ENCODE measurements at places on chromosomes 5 and 9.

DNA sequence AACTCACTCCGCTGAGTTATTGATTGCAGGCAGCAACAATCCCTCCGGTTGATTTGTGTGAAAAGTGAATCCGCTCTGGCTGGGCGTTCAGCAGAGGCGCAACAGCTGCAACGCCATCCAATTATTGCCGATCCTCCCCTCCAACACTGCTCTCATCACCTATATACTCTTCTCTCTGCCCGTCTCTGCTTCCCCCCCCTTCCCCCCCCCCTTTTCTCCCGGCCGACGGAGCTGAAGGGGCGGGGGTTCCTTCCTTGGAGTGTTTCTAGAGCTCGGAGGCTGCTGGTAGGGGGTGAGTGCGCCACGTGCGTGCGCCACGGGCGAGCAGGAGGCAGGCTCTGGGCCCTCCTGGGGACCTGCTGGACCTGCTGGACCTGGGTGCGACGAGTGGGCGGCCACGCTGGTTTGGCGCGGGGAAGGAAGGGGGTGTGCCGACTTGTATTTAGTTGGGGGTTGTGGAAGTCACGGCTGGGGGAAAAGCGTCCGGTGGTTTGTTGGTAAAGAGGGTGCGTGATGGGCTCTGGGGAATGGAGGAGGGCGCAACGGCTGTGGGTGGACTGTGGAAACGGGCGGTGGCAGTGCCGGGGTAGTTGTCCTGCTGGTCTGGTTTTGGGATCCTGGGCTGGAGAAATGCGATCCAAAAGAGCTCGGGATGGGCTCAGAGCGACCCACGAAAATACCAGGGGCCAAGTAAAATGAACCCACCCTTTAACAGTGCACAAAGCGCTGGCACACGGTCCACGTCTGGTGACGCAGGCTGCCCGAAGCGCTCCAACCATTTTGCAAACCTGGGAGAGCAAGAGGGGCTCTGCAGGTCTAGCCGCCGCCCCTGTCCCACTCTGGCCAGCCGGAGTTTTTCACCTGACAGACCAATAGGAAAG is 6.4 kb upstream of the MEF2C start:
- peaks cover 7% of the 10 kb centered on the region for H3K4me1 ChIP-seq
- DNase-seq, result no peak
- H3K27me3 ChIP-seq, result no peaks in the 10 kb centered on the region
- no peak overlapping the region for H3K27ac ChIP-seq
- no peaks in the 10 kb centered on the region for H3K36me3 ChIP-seq
- H3K4me3 ChIP-seq, result no peak overlapping the region

DNA sequence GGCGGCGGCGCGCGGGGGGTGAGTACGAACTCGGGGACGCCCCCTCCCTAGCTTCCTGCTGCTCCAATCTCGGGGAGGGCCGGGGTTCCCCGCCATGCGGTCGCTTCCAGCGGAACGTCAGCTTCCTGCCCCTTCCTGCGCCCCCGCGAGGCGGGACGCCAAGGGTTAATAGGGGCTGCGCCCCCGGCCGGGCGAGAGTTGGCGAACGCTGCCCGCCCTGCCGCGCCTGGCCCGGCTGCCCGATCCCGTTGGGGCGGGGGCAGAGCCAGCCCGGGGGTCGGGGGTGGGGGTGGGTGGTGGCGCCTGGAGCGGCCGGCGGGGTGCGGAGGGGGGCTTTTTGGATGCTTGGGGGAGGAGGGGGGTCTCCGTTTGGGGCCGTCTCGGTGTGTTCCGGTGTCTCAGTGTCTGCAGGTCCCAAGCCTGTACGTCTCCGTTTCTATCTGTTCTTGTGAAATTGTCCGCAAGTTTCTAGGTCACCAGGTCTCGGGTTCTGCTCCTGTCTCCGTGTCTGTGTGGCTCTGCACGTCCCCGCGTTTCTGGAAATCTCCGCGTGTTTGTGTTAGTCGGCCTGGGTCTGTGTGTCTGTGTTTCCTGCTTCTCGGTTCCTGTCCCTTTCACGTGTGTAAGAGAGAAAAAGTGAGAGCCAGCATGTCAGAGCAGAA is 789 bp downstream of the COL27A1 start:
- no peak overlapping the region for H3K27ac ChIP-seq
- peaks cover 9% of the 10 kb centered on the region for H3K27me3 ChIP-seq
- H3K36me3 ChIP-seq, result no peaks in the 10 kb centered on the region
- no peak for DNase-seq
- H3K4me1 ChIP-seq, result no peaks in the 10 kb centered on the region

DNA sequence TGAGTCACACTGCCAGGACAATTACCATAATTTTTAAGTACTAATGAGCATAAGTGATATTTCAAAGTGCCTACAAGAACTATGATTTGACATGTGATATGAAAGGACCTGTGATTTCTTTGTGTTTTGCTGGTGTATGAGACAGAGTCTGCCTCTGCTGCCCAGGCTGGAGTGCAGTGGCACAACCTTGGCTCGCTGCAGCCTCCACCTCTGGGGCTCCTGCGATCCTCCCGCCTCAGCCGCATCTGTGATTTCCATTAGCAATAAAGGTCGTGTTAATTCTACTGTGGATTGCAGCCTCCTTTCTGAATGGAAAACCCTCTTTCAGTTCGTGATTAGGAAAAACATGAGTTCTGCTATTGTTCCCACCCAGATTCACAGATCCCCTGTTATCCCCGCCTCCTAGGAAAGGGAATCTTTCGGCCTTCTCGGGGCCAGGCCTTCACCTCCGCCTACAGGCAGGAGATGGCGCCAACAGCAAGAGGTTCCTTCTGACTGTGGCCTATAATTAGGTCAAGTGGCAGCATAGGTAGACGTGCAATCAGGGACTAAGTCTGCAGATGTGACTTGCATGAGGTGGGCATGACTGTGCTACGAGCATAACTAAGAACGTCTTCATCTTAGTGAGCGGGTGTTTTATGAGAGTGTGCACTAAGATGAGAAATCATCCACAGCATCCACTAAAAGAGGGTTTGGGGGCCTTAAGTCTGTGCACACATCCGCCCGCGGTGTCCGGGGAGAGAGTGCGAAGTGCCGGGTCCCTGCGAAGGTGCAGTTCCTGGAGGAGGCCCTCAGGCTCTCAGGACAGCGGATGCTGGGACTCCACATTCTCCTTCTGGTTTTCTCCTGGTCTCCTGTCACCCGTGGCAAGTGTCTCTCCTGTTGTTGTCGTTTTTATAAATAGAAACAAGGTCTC is 23.1 kb downstream of the TRIM7 start:
- H3K4me3 ChIP-seq, result no peak overlapping the region
- no peak overlapping the region for H3K27ac ChIP-seq
- H3K4me1 ChIP-seq, result peaks cover 18% of the 10 kb centered on the region
- H3K27me3 ChIP-seq, result no peaks in the 10 kb centered on the region
- DNase-seq, result peak; percentile 76

- no peak for DNase-seq
- H3K36me3 ChIP-seq, result no peaks in the 10 kb centered on the region
- peaks cover 66% of the 10 kb centered on the region for H3K27me3 ChIP-seq
- H3K4me3 ChIP-seq, result no peak overlapping the region
Measured at GRCh38 chr5:7412409-7412808, 16.5 kb downstream of the ADCY2 start.

DNA sequence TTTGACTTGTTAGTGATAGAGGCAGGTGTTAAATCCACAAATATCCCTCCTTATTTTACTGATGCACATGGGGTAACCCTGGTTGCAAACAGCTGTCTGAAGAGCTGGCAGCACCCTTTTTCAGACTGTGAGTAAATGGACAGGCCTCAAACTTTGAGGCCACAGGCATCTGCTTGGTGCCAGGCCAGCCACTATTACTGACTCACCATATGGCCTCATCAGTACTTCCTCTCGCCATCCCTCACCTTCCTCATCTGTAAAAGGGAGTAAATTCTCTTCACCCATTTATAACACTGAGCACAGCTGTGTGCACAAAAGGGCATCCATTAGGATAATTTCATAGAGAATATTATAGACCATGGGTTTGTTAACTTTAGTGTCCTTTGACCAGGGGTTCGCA is 11.9 kb upstream of the TNIP1 start:
- DNase-seq, result peak; percentile 50
- H3K36me3 ChIP-seq, result no peaks in the 10 kb centered on the region
- H3K4me3 ChIP-seq, result no peak overlapping the region
- peak overlapping the region; percentile 94 for H3K27ac ChIP-seq

- no peaks in the 10 kb centered on the region for H3K36me3 ChIP-seq
- H3K4me3 ChIP-seq, result no peak overlapping the region
- DNase-seq, result no peak
- H3K27me3 ChIP-seq, result no peaks in the 10 kb centered on the region
- peaks cover 33% of the 10 kb centered on the region for H3K4me1 ChIP-seq
Measured at GRCh38 chr5:36496471-36496870, 109.9 kb upstream of the SLC1A3 start.

DNA sequence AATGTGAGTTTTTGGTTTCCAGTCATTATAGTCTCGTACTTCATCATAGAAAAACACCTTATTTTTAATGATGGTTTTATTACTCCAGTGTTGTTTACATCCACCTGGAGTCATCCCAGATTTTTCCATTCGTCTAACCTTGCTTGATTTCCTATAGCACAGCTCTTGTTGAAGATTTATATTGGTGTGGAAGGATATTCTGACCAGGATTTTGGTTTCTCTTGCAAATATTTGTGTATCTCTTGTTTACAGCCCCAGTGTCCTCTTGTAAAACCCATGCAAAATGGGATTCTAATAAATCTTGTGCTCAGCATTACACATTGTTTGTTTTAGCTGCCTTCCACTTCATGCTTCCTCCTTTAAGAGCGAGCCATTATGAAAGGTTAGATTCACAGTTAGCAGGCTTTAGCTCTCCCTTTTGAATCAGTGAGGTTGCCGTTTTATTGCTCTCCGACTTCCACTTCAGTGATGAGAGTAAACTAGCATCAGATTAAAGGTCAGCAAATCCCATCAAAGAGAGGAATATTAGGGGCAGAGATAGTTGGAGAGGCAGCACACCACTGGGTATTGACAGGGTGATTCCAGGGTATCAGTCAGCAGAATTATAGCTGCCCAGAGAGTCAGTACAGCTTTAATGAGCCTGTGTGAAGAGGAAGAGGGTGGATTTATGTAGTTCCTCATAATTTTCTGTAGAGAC is 157.1 kb downstream of the PBX3 start:
- no peaks in the 10 kb centered on the region for H3K27me3 ChIP-seq
- no peak overlapping the region for H3K27ac ChIP-seq

DNA sequence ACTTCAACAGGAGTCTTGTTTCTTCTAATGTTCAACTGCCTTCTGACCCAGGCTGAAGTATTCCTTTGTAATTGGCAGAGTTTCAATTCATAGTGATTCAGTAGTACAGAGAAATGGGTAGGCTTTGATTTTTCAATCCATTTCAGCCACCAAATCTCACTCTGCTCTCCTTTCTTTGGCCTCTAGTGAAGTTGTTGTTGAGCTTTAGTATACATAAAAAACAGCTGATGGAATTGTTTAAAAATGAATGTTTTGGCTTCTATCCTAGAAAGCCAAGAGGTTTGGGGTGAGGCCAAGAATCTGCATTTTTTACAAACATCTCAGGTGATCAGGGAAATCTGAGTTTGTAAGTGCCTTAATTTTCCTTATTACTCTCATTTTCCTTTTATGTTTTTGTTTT is 182.9 kb upstream of the MAP1B start:
- H3K27ac ChIP-seq, result peak overlapping the region; percentile 94
- H3K4me1 ChIP-seq, result peaks cover 36% of the 10 kb centered on the region
- no peaks in the 10 kb centered on the region for H3K27me3 ChIP-seq
- H3K36me3 ChIP-seq, result no peaks in the 10 kb centered on the region

DNA sequence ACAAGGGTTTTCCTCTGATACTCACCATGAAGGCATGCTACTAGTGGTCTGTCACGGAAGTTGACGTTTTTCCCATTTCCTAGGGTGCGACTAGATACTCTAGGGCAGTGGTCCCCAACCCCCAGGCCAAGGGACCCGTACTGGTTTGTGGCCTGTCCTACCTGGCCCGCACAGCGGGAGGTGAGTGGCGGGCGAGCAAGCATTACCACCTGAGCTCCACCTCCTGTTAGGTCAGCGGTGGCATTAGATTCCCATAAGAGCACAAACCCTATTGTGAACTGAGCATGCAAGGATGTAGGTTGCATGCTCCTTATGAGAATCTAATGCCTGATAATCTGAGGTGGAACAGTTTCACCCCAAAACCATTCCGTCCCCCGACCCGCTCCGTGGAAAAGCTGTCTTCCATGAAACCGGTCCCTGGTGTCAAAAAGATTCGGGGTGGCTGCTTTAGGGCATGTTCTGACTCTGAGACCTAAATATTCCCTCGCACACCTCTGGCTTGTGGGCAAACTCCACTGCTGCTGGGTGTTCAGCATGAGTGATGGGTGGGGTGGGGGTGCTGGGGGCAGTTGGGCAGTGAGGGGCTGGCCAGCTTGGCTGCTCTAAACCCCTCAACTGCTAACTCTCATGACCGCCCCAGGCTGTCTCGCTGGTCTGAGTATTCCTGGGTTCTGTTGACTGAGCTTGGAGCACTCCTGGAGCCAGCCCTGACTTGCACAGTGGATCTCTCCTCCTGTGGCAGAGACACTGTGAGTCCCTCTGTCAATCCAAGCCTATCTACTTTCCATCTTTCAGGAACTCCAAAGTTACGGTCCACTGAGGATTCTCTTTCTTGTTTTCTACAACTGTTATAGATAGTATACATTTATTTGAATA is 78.3 kb upstream of the NEK6 start:
- H3K4me3 ChIP-seq, result no peak overlapping the region
- DNase-seq, result no peak
- H3K27me3 ChIP-seq, result peaks cover 40% of the 10 kb centered on the region

DNA sequence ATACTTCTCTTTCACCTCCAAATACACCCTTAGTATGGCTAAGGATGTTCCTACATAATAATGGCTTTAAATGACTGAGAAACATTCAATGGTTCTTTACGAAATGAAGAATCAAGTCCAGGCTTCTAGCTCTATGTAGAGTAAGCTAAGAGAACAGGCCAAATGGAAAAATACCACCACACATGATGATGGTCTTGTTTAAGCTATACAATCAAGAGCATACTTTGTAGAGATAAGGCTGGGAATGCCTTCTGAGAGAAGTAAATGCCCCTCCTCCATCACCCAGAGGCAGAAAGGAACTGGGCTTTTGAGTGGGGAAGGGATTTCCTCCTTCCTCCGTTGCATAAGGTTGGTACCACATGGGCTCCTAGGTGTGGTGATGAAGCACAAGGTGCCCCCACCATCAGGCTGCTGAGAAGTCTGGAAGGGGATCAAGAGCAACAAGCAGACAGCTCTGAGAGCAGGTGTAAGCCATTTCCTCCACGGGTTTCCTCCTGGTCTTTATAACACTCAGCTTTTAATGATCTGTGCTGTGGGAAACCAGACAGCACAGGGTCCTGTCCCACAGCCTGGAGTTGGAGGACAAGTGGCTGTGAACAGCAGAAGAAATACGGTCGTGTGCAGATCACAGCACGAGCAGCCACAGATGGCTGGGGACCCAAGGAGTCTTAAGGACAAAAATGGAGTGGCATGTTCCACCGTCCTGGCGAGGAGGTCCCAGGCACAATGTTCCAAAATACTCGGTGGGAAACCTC is 396.9 kb downstream of the CTNND2 start:
- H3K4me1 ChIP-seq, result no peaks in the 10 kb centered on the region
- no peak overlapping the region for H3K27ac ChIP-seq
- H3K4me3 ChIP-seq, result no peak overlapping the region
- peaks cover 14% of the 10 kb centered on the region for H3K27me3 ChIP-seq

- H3K27me3 ChIP-seq, result no peaks in the 10 kb centered on the region
- H3K4me1 ChIP-seq, result no peaks in the 10 kb centered on the region
- H3K27ac ChIP-seq, result no peak overlapping the region
- H3K36me3 ChIP-seq, result no peaks in the 10 kb centered on the region
Measured at GRCh38 chr5:7495131-7495517, 99.2 kb downstream of the ADCY2 start.

GRCh38 chr9:87338088-87338989 is 159.3 kb upstream of the DAPK1 start:
- H3K4me1 ChIP-seq, result peaks cover 13% of the 10 kb centered on the region
- H3K4me3 ChIP-seq, result peak overlapping the region; percentile 52
- peak overlapping the region; percentile 20 for H3K27ac ChIP-seq
- H3K27me3 ChIP-seq, result no peaks in the 10 kb centered on the region

GRCh38 chr5:135203593-135204036 is 169.6 kb upstream of the PITX1 start:
- H3K27me3 ChIP-seq, result no peaks in the 10 kb centered on the region
- DNase-seq, result peak; percentile 46
- no peak overlapping the region for H3K27ac ChIP-seq
- H3K36me3 ChIP-seq, result no peaks in the 10 kb centered on the region
- H3K4me3 ChIP-seq, result no peak overlapping the region
